Fibroblast of skin of back (primary cell): ENCODE measurements at places on chromosomes 7 and 10.

DNA sequence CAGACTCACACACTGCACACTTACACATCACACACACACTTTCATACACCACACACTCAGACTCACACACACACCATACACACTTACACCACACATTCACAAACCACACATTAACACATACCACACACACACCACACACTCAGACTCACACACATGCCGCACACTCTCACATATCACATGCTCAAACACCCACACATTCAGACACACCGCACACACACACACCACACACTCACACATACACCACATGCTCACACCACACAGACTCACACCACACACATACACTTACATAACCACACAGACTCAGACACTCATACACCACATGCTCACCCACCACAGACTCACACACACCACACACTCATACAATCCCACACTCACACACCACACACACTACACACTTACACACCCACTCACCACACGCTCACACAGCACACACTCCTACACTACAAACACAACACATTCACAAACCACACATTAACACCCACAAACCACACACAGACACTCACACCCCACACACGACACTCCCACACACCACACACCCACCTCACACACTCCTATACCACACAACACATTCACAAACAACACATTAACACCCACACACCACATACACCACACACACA lies 125.4 kb downstream of the EVX1 start:
- DNase-seq, result no peak

DNA sequence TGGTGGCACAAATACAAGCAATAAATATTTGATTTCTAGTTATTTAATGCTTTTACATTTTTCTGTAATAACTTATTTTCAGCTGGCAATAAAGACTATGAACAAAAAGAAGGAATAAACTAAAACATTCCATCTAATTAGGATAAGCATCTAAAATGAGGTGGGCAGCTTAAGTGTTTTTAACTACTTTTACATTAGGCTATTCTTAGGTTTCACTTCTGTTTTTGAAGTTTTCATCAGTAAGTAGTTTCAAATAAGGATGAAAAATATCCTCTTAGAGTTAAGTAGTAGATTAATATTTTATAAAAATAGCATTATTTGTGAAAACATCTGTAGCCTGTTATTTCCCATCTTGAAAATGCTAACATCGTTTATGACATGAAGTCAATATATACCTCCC lies 15.9 kb downstream of the NT5C2 start:
- no peak for DNase-seq

GRCh38 chr7:129851809-129852208 lies 101.0 kb downstream of the UBE2H start:
- DNase-seq, result no peak

DNA sequence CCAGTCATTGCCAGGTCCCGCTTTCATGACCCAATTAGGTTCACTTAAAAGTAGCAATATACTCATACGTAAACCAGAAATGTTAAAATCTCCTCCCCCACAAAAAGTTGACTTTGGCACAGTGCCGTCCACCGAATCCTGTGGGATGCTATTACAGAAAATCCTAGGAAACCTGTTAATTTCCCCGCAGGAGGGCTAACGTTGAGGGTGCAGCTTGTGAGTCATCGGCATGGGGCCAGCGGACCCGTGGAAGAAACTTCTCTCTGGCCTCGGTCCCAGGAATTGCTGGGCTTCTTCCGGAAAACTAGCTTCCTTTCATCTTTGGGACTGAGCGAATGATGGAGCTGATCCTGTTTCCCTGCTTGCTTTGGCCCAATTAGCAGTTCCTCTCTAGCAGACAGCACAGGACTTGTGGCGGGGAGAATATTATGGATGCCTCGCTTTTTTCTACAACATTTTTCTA lies 13.5 kb downstream of the CRYGN start:
- peak; percentile 84 for DNase-seq

- no peak for DNase-seq
Measured at GRCh38 chr7:12731775-12732174, 44.3 kb downstream of the ARL4A start.

DNA sequence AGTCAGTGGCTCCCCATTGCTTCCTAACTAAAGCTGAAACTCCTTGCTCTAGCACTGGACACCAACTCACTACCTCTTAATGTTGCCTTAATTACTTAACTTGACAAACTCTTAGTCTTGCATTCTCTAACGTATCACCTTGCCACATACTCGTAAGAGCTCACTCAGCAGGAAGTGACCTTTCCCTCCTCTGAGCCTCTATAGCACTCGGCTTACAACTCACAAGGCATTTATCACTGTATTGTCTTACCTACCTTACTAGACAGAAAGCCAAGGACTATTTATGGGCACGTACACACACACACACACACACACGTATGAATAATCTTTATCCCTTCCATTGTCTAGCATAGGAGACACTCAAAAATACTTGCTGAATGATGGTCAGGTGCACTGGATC lies 21.2 kb downstream of the CEP41 start:
- DNase-seq, result no peak

- no peak for DNase-seq
Measured at GRCh38 chr10:94000638-94001415, 7.1 kb downstream of the PLCE1 start.

DNA sequence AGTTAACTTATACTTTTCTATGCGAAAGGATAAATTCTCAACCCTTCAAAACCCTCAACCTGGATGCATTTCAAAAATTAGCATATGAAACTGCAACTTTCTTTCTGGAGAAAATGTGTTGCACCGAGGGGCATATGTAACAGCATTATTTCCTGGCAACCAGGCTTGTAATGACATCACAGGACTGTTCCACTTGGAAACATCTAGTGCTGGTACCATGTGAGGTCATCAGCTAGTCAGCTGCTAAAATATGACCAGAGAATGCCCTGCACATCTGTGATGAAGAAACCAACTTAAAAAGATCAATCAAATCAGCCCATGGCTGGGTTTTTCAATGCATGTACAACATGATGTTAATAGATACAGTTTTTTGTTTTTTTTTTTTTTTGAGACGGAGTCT lies 40.0 kb downstream of the FGFR2 start:
- DNase-seq, result no peak

- peak; percentile 43 for DNase-seq
Measured at GRCh38 chr10:99709480-99710229, 22.3 kb downstream of the COX15 start.

DNA sequence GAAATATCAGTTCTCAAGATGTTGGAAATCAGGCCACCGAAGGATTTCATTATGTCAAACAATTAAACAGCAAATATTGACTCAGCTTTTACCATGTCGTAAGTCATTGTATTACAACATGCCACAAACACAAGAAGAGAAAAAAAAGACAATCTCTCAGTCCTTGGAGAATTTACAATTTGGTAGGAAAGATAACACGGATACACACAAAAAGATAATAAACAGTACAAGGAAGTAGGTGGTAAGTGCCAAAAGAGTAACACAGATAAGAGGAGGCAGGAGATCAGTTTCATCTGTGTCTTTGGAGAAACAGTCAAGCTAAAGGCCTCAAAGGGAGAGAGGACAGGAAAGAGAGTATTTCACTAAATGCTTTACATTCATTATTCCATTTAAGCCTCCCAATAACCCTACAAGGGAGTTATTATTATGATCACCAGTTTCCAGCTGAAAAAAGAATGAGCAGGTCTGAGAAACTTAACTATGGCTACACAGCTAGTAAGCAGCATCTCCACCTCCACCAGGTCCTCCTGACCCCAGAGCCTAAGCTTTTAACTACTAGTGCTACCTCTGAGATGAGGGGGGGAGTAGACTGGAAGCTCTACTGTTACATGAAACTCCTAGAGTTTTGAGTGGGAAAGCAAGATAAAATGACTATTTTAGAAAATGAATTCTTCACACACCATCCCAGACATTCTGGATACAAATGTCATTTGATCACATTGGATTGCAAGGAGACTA lies 13.9 kb upstream of the DNAJC1 start:
- DNase-seq, result no peak
